ENCODE measurements at places on chromosomes 7 and 10. TPM values are rescaled to one million over a fixed set of nuclear protein-coding genes. Genes with fewer than 3 reads are reported as not detected.

SCD gene
- 4.8 TPM for polyA plus RNA-seq

RBM28 gene
- polyA plus RNA-seq: 10.2 TPM

SOSTDC1 gene
- not detected for polyA plus RNA-seq

ACSL5 gene
- polyA plus RNA-seq: 62.4 TPM

DNA sequence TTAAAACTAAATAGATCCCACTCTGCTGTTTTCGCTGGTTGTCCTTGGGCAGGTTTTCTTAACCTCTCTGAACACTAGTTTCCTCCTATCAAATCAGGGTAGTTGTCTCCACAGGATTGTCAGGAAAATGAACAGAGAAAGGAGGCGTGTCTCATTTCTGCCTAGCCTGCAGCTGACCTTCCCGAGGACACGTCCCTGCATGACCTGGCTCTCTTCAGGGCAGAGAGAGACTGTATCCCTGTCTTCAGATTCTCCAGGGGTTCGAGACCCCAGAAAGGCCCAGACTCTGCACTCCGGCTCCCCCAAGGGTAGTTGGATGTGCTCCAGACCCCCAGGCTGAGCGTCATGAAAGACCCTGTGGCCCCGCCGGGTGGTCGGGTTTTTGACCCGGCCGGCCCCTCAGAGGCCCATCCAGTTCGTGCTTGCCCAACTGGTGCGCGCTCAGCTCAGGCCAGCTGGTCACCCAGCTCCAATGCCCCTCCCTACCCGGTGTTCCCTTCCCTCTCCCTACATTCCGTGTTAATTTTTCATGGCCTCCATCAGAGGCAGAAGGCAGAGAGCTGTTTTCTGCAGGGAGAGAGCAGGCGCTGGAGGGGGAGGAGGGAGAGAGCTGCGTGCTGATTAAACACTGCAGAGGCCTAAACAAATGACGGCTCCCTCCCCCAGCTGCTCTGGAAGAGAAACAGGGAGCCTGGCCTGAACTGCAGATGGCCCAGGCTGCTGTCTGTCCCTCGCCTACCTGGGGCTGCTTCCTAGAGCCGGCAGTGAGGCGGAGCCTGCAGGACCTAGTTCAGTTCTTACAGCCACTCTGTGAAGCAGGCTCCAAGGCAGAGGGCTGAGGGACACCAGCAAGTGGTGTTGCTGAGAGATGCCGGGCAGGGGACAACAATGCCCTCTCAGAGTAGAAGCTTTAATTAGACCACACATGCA is 86.2 kb upstream of the PPIF start:
- no peak for DNase-seq

- DNase-seq: no peak
Measured at GRCh38 chr10:33524041-33524440, 189.6 kb upstream of the NRP1 start.

DNA sequence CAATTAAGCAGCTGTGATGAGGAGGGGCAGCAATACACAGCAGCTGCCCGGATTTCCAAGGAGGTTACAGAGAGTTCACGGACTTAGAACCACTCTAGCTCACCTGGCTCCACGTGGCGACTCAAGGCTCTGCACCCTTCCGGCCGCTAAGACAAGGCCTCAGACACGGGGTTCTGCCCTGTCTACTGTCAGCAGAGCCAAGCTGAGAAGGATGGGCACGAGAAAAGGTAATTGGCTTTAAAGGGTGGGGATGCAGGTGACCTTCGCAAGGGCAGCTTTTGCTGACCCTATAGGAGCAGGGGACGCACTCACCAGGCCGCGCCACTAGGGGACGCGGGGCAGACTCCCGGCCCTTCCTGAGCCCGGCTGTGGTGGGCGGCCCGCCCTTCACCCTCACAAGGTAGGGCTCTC is 152.4 kb downstream of the KIF20B start:
- DNase-seq: no peak

DNA sequence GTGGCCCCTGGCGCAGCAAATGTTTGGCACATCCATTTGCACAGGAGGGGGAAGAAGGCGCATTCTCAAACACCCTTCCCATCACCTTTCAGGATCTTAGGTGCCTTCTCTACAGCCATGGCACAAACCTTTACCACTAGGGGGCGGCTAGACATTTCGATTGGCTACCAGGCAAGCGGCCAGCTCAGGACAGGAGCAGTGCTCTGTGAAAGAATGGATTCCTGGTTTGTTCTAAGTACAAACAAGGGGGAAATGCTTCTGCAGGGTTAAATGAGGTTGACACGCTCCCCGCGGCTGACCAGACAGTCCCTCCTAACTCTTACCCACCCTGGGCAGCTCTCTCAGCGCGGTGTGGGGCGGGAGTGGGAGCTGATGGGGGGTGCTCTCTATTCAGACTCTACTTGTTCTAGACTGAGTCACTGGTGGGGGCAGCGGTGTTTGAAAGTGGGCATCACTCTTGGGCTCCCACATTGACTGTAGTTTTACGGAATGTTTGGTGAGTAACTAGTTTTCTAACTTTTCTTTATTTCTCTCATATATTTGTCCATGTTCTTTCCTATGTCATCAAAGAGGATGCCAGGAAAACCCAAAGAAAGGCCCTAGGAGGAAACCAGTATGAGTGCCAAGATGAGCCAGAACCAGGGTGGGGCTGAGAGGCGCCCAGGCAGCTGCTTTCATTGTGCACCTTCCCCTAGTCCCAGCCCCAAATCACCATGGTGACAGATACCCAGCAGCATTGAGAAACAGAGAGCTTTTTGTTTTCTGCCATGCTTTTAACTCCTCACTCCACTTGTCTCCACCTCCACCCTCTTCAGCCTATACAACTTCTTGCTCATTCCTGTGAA is 61.4 kb upstream of the GPR158 start:
- peak; percentile 7 for DNase-seq

AGR2 gene
- 0.17 TPM for polyA plus RNA-seq

GRCh38 chr10:71918992-71919391 is 45.2 kb upstream of the CHST3 start:
- DNase-seq: no peak

GRCh38 chr10:5723692-5724091 is 39.1 kb downstream of the TASOR2 start:
- DNase-seq: no peak

- no peak for DNase-seq
Measured at GRCh38 chr7:18975689-18976280, 141.7 kb downstream of the TWIST1 start.

- DNase-seq: no peak
Measured at GRCh38 chr7:116872026-116872425, 9.6 kb downstream of the CAPZA2 start.

- DNase-seq: no peak
Measured at GRCh38 chr7:116390363-116390762, 109.2 kb upstream of the CAV2 start.

ADCYAP1R1 gene
- not detected for polyA plus RNA-seq

GRCh38 chr7:156589808-156590207 is 50.8 kb upstream of the RNF32 start:
- no peak for DNase-seq

GRCh38 chr10:54880996-54881395 is 80.0 kb upstream of the PCDH15 start:
- no peak for DNase-seq

DNA sequence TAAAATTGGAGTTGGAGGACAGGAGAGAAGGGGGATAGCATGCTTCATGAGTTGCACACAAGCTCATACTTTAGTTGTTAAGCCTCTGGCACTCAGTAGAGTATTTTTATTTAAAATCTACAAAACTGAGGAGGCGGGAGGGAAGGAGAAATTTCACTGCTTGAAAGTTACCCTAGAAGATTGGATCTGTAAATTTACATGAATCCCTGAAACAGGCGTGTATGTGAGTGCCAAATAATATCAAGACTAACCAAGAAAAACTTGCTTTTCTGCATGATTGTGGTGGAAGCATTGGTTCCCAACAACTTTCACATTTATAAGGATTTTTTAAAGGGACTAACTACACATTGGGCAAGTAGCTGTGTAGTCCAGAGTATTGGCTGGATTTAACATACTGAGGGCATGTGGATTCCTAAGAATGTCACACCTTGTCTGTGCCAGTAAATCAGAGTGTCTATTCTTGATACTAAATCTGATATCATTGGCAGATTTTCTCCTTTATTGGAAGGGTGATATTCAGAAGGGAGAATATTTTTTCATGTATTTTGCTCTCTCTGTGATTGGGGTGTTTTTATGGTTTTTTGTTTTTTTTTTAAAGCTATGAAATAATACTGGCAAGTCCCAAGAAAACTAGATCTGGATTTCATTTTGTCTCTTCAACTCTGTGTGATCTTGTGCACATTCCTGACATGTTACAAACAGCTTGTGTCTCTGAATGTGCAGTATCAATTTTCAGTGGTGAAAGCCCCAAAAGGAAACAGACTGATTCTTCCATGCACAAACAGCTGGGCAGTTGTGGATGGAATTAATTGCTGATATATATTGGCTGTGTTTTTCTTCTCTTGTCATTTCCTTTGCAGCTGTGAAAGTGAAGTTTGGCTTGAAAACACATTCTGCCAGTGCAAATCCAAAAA is 67.2 kb downstream of the ADD3 start:
- DNase-seq: no peak

MYO1G gene
- 94.4 TPM for polyA plus RNA-seq

- no peak for DNase-seq
Measured at GRCh38 chr7:5431560-5432015, 8.0 kb upstream of the TNRC18 start.

- no peak for DNase-seq
Measured at GRCh38 chr10:112286837-112287818, 3.9 kb downstream of the TECTB start.

HOXA10 gene
- not detected for polyA plus RNA-seq

GRCh38 chr7:55099066-55099820 is 80.4 kb downstream of the EGFR start:
- no peak for DNase-seq

DNA sequence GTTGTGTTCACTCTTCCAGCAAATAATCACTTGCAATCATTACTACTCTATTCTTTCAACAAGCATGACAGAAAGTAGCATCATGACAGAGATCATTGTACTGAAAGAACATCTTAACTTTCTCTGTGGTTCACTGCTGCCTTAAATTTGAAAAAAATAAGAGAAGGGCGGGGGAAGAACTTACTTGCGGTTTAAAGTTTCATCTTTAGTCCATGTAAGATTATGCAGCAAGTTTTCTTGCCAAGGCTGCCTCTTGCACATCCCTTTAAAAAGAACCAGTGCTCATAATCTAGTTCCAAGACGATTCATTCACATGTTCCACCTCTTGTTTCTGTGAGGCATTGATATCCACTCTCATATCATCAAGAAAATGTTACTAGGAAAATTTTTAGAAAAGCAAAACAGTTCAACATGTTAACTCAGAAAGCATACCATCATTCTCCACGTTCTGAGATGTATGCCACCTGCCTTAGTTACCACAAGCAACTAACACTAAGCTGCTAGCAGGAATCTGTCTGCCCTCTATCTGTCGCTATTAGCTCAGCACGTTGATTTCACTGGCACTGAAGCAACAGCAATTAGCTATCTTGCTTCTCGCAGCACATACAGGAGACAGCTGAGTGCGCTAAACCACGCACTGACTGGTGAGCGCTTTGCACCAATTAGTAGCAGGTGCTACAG is at the start of gene PCDH15:
TSS of gene PCDH15 (minus strand) at position 491 of the 681 bp plus-strand sequence. CDS start 136,969 bp downstream, outside the sequence.
- no peak for DNase-seq

AKR1C8 gene
- polyA plus RNA-seq: not detected

MSS51 gene
- polyA plus RNA-seq: 0.44 TPM

FAM13C gene
- not detected for polyA plus RNA-seq

DNA sequence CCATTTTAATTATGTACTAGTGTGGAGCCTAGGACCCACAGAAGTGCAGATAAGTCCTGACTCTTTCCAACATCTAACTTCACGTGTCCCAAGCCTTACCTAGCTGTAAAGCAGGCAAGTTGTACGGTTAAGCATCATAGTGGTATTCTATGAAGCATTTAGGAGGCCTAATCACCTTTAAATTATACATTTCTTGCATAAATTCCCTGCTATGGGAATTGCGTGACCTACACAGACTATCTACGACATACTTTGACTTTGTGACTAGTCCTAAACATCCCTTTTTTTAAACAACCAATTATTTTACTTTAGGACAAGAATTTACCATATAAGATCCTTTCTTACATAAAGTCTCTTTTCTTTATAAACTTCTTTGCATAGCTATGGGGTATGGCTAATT is 37.7 kb upstream of the LRGUK start:
- DNase-seq: no peak

DNA sequence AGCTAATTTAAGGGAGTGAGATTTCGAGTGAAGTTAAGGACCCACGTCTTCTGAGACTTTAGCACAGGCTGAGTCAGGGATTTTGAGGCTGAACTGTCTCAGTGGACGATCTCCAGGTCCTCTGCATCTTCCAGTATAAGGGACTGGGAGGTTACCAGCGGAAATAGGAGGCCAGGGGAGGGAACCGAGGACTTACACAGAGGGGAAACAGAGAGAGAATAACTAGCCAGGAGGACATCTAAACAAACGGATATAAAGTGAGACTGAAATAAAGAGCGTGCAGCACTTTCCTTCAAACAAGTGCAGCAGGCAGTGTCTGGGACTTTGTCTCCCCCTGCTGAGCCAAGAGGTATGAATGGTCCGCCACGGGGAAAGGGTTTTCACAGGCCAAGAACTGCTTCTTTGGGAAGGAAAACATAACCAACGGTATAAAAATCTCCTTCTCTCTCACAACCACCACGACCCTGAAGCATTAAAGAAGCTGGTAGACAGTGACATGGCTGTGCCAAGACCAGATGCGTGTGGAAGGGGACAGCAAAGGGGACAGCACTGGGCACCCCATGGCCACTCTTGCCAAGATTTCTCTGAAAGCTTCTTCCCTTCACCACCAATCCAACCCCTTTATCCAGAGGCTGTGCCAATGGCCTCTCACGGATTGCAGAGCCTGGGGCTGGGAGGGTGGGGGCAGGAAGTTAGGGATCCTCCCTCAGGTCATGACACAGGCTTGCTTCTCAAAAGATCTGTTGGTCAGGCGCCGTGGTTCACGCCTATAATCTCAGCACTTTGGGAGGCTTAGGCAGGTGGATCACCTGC is 72.0 kb downstream of the SLC37A3 start:
- peak; percentile 26 for DNase-seq

DNA sequence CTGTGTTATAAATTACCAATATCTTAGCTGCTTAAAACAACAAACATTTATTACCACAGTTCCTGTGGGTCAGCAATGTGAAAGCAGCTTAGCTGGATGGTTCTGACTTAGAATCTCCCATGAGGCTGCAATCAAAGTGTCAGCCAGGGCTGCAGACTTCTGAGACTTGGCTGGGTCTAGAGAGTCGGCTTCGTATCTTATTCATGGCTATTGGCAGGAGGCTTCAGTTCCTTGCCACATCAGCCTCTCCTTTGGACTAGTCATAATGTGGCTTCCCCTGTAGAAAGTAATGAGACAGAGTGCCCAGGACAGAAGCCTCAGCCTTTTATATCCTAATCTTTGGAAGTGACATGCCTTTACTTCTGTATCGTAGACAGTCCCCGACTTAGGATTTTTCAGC is 27.3 kb downstream of the RALA start:
- no peak for DNase-seq

GRCh38 chr7:33952824-33953223 is 47.5 kb downstream of the BMPER start:
- no peak for DNase-seq

SRRT gene
- polyA plus RNA-seq: 54.5 TPM

CALHM3 gene
- not detected for polyA plus RNA-seq

- no peak for DNase-seq
Measured at GRCh38 chr10:17041626-17042520, 87.7 kb downstream of the CUBN start.

UROS gene
- polyA plus RNA-seq: 56.3 TPM

ZNF365 gene
- not detected for polyA plus RNA-seq

- DNase-seq: no peak
Measured at GRCh38 chr7:139482662-139483466, 609 bp downstream of the KLRG2 start.

All from naive B cell (primary cell).